ENCODE measurements at places on chromosomes 16 and 17.

DNA sequence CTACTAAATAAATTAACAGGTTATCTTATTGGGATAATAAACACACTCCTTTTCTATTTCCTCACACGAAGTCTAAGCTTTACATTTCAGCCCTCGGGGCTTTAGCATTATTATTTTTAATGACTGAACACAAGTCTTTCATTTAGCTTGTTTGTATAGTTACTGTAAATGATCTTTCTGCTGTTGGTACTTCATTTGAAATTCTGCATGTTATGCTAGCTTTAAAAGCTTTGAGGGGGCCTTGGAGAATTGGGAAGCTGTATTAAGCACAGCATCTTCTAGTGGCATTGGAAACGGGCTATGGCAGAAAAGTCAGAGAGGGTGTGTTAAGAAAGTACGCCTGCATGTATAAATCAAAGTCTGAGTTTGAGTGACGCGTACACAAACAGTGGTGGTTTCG, 243.7 kb downstream of the FTO start:
- no peak for DNase-seq

DNA sequence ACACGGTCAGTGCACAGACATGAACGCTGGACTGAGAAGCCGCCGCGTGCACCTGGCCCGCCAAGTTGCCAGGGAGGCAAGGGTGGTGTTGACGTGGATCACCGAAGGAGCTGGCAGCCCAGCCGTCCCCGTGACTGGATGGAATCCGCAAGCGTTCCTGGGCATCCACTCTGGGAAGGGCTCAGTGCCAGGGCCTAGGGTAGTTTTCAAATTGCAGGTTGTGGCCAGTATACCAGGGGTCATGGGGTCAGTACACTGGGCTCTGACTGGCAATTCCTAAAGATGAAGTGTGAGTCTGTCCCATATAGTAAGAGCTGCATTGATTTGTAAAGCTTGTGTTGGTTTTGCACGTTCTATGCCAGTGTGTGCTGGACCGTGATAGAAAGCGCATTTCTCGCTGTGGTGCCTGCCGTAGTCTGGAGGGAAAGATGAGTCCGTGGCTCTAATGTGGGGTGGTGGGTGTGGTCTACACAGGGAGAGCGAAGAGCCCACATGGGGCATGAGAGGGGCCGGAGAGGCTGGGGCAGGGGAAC, 21.1 kb upstream of the METRNL start:
- DNase-seq = no peak

DNA sequence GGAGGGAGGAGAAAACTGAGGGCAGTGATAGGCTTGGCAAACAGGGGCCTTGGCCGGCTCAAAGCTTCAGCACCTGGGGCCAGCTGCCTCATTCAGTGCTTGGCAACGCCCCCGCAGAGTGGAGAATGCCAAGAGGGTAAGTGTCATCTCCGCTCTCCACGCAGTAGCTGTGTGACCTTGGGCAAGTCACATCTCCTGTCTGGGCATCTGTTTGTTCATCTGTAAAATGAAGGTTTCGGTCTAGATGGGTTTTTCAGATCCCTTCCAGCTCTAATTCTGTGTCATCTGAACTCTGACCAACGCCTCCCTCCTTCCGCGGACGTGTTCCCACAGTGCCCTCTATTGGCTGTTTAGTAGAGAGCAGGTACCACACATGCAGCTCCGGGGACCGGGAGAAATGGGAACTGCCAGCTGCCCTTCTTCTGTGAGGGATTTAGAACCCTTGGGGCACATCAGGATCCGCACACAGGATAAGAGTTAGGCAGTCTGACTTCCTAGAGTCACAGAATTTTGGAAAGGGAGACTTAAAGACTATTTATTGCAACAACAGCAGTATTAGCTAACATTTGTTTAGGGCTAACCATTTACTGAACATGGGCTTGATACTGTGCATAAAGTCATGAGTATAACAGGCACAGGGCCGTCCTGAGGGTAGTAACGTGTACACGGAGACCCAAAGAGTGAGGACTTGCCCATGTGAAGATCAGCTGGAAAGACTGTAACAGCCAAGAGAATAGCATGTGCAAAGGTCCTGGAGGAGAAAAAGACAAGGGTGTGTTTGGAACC, 26.8 kb downstream of the GP2 start:
- peak; percentile 75 for DNase-seq

- no peak for DNase-seq
Observed at GRCh38 chr17:66275651-66276050, 26.8 kb upstream of the PRKCA start.

DNA sequence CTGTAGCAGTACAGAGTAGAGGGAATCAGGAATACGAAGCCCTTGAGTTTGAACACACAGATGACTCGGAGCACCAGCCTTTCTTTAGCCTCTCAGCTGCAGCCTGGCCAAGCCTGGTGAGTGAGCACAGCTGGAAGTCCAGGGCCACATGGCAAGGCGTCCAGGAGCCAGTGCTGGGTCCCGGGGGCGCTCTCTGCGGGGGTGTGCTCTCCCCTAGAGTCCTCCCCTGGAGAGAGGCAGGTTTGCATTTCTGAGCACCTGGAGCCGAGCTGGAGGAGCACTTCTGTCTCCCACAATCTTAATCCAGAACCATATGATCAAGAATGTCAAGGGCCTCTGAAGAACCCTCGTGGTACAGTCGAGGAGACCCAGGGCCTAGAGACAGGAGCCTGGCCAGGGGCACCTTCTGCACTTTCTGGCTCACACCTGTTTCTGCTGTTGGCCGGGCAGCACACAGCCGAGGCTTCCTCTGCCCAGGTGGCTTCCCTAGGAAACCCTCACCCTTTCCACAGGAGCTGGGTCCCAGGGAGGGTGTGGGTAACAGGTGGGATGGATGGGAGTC, 78.3 kb downstream of the PLD6 start:
- DNase-seq = no peak

- no peak for DNase-seq
Observed at GRCh38 chr17:72250206-72250605, 129.4 kb downstream of the SOX9 start.

- no peak for DNase-seq
Observed at GRCh38 chr17:31525801-31526549, 134.5 kb downstream of the RAB11FIP4 start.

- DNase-seq = peak; percentile 7
Observed at GRCh38 chr17:8900626-8901585, 33.4 kb upstream of the PIK3R6 start.

DNA sequence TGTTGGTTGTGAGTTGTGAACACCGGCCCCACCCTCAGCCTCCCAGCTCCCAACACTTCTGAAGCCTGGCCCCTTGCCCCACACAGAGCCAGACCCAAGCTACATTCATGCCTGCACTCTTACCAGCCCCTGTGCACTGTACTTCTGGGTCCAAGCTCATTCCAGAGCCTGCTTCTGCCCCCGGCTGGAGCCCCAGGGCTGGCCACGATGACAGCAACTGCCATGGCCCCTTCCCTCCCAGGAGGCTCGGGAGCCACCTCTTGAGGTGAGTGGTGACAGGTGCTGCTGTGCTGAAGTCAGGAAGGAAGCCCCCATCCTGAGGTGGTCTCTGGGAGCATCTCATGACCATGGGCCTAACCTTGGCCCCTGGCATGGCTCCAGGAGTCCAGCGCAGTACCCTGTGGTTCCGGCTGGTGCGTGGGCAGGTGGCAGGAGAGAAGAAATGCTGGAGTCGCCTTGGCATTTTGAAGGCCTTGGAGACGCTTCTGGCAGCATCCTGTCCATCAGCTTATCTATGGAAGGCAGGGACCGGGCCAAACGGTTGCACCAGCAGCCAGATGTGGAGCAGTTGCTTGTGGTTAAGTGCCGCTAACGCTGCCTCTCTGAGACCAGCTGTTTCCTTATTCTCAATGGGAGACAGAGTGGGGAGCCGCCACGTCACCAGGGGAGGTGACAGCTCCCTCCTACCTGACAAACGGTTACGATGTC, 3.9 kb upstream of the CDT1 start:
- no peak for DNase-seq

DNA sequence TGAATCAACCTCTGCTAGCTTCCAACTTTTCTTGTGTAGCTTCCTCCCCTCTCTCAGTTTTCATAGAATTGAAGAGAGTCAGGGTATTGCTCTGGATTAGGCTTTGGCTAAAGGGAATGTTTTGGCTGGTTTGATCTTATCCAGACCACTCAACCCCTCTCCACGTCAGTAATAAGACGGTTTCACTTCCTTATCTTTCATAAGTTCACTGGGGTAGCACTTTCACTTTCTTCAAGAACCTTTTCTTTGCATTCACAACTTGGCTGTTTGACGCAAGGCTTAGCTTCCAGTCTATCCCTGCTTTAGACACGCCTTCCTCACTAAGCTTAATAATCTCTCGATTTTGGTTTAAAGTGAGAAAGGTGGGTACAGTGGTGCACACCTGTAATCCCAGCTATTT, 29.7 kb upstream of the OR1A2 start:
- DNase-seq = no peak

DNA sequence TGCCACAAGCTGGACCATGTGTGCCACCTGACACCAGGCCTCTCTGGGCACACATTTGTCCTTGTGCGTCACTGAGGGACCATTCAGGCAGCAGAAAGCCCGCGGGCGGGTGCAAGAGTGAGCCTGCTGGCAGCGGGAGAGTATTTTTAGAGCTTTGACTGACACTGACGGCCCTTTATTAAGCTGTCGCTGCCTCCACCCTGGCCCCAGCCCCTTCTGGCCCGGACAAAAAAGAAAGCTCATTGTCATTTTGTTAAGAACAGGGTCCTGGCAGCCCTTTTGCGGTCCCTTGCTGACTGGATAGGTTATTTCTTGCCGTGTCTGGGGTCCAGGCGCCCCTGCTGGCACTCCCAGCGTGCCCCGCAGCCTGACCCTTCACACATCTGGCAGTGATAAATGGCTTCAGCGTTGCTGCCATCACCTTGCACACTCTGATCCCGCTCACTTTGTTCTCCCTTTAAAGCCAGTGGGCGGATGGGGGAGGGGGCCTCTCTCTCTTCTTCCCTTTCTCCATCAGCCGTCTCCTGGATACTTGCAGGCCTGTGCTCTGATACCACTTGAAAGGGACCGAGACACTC, 78.4 kb upstream of the NKD1 start:
- peak; percentile 37 for DNase-seq

DNA sequence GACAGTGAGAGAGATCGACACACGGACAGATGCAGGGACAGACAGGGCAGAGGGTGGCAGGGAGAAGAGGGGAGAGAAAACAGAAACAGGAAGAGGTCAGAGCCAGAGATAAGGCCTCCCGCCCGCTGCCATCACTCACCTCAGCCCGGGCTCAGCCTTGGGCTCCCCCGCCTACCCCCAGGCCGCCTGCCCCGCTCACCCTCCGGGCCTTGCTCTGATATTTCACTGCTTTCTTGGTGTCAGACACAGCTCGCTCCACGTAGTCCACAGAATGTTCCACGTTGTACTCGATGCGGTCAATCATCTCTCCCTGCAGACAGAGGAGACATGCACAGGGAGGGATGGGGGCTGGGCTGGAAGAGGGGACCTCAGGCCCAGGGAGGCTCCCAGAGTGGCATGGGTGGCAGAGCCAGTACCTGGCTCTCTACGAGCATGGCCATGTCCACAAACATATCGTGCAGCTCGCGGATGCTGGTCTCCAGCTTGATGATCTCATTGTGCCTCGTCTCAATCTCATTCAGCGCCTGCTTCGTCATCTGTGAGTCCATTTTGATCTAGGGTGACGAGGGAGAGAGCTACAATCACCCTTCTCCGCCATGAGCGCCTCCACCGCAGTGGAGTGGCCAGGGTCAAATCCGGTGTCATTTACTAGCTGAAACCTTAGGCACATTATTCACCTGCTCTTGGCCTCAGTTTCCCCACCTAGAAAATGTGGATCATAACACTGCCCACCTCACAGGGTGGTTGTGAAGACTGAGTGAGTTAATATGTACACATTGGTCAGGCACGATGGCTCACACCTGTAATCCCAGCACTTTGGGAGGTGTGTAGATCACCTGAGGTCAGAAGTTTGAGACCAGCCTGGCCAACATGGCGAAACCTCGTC, 8.2 kb downstream of the HSD3B7 start:
- no peak for DNase-seq

DNA sequence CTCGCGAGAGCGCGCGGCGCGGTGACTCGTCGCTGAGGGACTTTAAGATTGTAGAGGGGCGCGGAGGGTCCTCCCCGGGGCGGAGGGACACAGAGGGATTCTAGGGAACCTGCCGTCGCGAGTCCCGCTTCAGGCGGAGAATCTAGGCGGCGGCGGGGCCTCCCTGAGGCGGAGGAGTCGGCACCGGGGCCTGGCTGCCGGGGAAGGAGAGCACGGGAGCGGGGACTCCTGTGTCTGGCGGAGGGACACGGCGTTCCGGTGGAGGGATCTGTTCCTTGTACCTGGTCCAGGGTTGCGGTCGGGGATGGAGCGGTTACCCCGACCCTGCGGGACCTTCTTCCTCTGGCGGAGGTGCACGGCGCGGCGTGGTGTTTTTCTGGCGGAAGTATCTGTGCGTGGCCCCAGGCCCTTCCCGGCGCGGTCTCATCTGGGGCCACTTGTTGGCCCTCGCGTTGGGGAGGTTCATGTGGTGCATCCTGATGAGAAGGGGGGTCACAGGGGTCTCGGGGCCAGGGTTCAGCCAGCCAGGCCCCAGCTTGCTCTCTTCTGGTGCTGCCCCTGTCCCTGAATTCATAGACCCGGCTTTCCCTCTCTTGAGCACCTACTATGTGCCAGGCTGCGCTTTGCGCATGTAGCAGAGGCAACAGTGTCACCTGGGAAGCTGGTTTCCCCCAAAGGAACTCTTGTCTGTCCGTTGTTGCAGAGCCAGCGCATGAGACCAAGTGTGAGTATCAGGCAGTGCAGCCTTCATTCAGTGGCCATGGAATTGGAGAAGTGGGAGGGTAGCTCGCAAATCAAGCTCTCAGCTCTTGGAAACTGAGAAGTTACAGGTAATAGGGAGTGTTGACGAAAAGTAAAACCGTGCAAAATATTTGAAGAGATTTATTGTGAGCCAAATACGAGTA, 563 bp upstream of the ZKSCAN2 start:
- peak; percentile 86 for DNase-seq

DNA sequence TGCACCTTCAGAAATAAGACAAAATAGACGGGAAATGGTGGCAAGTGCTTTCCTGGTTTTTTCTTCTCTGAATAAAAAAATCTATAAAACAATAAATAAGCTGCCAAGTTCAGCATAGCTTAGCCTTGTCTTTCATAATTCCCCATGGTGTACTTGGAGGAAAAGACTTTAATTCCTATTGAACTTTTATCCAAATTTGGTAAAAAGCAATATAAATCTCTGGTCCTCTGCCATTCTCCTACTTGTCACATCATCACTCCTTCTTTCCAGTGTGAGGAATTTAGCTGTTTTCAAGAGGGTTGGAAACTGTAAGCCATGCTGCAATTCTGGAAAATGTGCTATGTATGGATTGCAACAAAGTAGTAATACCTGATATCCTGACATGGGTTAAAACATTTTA, 551.8 kb upstream of the KIF2B start:
- DNase-seq = no peak

GRCh38 chr17:82648165-82648668, at the start of gene WDR45B:
Gene WDR45B, minus strand, starts transcription at chr17:82648444. Its CDS starts 104 bp downstream, at chr17:82648340.
- peak; percentile 97 for DNase-seq

DNA sequence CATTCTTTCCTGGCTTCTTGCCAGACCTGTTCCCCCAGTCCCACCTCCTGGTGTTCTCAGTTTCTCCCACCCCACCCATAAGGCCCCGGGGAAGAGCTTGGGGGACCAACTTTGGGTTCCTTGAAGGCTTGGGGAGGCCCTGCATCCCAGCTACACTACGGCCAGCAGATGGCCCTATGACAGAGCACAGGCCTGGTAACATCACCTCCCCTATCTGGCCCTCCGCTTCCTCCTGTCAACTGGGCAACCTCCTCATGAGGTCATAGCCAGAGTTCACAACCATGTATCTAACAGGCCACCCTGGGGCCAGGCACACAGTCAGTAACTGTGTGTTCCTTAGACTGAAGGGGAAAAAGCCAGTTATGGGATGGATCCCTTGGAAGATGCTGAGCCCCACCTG, 31.4 kb downstream of the MYO15A start:
- DNase-seq = no peak

GRCh38 chr17:9002227-9002605, 19.1 kb upstream of the NTN1 start:
- DNase-seq = no peak

Data from head of caudate nucleus (tissue), 42 donors.